Ammon's horn (tissue), 1 donor: ENCODE measurements at places on chromosomes 3 and 15.
A peak's percentile ranks its signal among the peaks of the same experiment; 100 is the strongest.

- DNase-seq, result no peak
These were observed 76.0 kb upstream of the TRIM42 start for GRCh38 chr3:140601881-140602280.

DNA sequence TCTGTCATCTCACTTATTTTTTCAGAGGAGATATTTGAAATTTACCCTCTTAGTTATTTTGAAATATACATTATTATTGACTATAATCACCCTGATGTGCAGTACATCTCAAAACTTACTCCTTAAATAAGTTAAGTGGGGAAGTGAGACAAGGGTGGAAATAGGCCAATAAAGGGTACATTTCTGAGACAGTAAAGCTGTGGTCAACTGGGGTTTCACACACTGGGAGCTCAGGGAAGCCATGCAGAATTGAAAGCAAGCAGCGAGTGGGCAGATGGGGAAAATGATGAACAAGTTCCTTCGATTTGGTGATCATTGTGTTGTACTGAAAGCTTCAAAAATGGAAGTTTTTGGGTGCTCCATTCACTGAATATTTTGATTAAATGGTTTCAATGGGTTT is 21.6 kb upstream of the MOBP start:
- no peak for DNase-seq

GRCh38 chr3:49465270-49466034 is 4.6 kb upstream of the DAG1 start:
- peak; percentile 51 for DNase-seq

GRCh38 chr15:48020166-48020565 is 100.6 kb upstream of the SLC24A5 start:
- DNase-seq, result no peak

DNA sequence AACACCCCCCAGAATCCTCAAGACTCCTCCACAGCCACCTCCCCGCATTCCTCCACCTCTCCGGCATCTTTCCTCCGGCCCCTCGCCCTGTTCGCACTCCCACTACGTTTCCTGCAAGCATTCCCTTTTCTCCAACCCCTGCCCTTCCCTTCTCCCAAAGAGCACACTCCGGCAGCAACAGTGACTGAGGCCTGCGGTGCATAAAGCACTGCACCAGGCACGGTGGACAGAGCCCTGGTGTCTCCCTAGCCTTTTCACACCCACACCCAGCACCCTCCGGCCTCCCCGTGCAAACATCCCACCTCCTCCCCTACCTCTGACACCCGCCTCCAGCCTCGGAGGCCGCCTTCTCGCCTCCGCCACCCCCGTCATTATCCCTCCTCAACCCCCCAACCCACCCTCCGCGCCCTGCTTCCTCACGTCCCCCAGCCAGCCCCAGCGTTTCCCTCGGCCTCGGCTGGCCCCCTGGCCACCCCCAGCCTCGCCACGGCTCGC is 577 bp downstream of the ZNF148 start:
- peak; percentile 48 for DNase-seq
